Trophoblast cell (in vitro differentiated cells and primary cell): ENCODE measurements at places on chromosomes 11 and 22.
A peak's percentile ranks its signal among the peaks of the same experiment; 100 is the strongest.

DNA sequence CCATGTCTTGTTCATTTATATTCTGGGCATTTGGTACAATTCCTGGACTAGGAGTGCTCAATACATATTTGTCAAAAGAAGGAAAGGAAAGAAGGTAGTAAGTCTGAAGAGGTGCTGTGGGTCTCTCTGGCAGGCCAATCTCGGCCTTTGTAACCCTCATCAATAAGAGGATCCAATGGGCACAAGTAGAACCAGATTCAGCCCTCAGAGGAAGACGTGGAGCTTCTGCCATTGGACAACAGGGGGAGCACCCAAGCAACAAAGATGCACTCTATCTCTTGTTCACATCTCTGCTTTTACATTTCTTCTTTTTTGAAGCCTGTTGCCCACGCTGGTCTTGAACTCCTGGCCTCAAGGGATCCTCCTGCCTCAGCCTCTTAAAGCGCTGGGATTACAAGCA lies 2.2 kb upstream of the VPS11 start:
- DNase-seq = peak; percentile 58

GRCh38 chr11:34856251-34856650 lies 59.9 kb downstream of the APIP start:
- no peak for DNase-seq

GRCh38 chr11:34053161-34053686 lies 1.7 kb downstream of the CAPRIN1 start:
- DNase-seq = peak; percentile 43

DNA sequence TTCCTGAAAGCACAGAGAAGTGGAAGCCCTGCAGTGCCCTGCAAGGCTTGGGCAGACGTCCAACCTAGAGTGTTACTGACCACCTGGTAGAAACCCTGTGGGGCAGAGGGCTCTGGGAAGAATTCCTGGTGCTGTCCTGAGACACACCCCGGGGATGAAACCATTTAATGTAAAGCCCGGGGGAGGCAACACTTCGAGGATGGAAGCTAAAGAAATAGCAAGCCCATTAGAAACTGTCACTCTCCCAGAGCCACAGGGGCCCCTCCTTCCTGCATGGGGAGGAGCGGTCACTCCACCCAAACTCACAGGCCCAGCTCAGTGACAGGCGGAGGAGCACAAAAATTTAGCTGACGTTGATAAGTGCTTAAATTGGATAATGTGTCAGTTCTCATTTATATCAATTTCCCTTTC lies 57.6 kb downstream of the NRXN2 start:
- DNase-seq = no peak

- DNase-seq = peak; percentile 68
Measured at GRCh38 chr11:20117291-20117690, 43.0 kb downstream of the DBX1 start.

GRCh38 chr22:36902143-36902926 lies 11.1 kb upstream of the CSF2RB start:
- no peak for DNase-seq
